ENCODE measurements at places on chromosomes 12 and 14.

GRCh38 chr12:90679674-90680073 lies 275.3 kb downstream of the CCER1 start:
- no peak for DNase-seq

DNA sequence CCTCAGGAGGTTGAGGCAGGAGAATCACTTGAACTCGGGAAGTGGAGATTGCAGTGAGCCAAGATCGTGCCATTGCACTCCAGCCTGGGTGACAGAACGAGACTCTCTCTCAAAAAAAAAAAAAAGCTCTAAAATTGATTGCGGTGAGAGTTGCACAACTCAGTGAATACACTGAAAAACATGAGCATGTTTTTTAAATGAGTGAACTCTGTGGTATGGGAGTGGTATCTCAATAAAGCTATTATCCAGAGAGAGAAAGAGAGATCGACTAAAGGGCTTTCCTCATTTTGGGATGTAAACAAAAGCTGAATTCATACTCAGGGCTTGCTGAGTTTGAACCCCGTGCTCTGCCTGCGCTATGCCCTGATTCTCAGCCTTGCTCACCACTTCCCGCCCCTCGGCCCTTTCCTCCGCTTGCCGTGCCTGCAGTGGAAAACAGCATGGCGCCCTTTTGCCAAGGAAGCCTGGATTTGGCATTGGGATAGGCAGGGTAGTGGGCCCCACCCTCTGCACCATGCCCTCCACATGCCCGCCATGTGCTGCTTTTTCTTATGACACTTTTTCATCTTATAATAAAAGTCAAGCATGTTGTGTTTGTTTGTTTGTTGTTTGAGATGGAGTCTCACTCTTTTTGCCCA lies 102.5 kb downstream of the LGMN start:
- DNase-seq = no peak

DNA sequence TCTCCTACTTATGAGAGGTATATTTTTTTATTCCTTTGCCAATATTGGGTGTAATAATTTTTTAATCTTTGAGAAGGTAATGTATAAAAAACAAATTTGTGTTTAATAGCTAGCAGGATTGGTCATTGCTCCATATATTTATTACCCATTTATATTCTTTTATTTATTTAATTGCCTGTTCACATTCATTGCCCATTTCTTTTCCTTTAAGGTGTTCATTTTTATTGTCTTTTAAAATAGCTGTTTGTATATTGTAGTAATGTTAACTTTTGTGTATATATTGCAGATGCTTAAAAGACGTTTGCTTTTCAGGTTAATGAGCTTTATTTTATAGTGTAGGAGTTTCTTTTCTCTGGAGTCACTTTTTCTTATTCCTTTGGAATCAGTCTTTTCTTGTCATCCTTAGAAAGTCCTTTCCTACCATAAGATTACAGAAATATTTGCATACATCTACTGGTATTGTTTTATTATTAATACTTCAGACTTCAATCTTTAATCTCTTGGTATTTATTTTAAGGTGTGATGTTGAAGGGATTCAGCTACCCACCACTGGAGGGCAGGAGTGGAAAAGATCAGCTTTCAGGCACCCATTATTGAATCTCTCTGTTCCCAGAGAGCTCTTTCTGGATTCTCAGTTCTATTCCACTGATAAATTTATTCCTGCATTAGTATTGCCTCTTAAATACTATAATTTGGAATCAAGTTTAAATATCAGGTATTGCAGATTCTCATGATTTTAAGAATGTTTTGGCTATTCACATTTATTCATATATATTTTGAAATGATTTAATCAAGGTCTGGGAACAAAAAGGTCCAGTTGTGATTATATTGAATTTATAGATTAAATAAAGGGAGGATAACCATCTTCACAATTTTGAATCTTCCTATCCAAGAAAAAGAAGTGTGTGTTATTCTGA lies 17.3 kb downstream of the PPM1A start:
- DNase-seq = no peak

DNA sequence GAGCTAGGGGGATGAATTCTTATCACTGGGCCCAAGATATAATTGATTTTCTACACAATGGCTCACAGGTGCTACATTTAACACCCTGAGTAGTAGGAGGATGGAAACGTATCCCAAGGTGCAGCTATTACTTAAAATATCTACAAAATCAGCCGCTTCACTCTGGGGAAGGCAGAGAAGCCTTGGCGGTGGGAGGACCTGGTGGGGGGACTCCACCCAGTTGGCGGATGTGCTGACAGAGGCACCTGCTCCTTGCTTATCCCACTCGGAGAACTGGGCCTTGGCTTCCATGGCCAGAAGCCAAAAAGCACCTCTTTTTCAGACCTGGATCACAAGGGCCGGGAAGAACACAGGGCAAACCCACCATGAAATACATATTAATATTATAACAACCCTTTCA lies 106.3 kb downstream of the OTX2 start:
- no peak for DNase-seq

DNA sequence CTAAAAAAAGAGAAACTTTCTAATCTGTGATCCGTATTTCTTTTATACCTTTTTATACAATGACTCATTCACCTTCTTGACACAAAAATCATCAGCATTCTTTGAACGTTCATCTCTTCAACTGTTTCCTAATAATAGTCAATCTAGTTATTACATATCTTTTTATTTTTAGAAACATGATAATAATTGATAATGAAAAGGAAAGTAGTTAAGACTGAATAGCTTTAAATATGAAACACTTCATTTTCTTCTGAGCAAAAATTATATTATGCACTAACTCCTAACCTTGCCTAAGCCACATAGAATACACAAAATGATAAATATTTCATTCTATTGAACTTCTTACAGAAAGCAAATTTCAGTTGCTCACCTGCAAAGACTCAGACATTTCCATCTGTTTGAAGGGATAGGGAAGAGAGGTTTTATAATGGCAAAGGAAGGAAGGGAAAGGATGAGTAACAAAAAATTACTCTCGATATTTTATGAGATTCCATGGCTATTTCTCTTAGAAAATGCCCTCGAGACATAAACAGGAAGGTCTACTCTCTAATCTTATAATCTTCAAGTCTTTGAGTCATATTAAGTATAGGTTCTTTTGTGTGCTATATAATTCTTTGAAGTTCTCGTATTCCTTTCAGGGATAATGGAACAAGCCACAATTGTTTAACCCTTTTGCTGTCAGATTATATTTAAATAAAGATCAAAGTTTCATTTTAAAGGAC lies 7.5 kb upstream of the KLHL42 start:
- DNase-seq = no peak

- no peak for DNase-seq
Observed at GRCh38 chr12:113136128-113136989, 798 bp upstream of the RASAL1 start.

DNA sequence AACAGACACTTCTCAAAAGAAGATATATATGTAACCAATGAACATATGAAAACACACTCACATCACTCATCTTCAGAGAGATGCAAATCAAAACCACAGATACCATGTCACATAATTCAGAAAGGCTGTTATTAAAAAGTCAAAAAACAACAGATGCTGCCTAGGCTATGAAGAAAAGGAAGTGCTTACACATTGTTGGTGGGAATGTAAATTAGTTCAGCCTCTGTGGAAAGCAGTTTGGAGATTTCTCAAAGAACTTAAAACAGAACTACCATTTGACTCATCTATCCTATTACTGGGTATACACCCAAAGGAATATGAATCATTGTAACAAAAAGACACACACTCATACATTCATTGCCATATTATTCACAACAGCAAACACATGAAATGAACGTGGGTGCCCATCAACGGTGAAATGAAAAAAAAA lies 35.1 kb downstream of the EIF2S3B start:
- no peak for DNase-seq

GRCh38 chr12:54373649-54374561 lies 9.6 kb upstream of the GPR84 start:
- no peak for DNase-seq

DNA sequence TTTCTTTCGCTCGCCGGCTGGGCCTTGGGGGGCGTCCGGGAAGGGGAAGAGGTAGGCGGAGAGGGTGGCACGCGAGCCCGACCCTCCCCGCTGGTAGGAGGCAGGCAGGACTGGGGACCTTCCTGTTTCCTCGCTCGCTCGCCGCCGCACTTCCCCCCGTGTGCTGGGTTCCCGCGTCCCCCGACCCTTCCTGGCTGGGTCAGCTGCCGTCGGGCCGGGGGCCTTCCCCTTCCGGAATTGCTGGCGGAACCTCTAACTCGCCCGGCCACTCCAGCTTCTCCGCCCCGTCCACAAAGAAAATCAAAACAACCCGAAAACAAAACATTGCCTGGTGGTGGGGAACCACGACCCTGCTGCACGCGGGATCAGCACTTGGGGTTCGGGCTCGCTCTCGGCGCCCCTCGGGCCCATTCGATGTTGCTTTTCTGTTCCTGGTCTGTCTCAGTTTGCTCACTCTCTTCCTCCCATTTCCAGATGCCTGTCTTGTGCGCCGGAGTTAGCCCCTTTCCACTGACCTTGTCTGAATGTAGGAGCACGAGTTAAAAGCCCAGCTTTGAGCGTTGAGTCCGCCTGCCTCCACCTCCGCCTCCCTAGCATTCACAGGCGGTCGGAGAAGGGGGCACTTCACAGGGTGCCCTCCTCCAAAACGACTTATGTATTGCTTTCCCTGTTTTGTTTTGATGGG lies 581 bp downstream of the PAPOLA start:
- DNase-seq = no peak

DNA sequence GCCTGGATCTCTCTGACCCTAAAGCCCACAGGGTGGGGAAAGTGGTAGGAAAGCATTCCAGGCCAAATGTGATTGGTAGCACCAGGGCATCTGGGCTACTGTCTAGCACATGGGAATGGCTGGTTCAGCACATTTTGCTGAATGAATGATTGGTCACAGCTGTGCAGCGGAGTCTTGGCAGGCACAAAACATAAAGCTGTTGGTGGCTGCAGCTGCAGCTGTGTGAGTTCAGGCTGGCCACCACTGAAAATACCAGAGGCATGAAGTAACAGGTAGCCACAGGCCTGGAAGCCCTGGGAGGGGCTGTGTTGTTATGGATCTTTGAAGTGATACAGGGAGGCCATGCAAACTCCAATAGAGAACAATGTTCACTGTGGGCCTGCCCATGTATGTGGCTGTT lies 72.7 kb downstream of the MYRFL start:
- DNase-seq = no peak

DNA sequence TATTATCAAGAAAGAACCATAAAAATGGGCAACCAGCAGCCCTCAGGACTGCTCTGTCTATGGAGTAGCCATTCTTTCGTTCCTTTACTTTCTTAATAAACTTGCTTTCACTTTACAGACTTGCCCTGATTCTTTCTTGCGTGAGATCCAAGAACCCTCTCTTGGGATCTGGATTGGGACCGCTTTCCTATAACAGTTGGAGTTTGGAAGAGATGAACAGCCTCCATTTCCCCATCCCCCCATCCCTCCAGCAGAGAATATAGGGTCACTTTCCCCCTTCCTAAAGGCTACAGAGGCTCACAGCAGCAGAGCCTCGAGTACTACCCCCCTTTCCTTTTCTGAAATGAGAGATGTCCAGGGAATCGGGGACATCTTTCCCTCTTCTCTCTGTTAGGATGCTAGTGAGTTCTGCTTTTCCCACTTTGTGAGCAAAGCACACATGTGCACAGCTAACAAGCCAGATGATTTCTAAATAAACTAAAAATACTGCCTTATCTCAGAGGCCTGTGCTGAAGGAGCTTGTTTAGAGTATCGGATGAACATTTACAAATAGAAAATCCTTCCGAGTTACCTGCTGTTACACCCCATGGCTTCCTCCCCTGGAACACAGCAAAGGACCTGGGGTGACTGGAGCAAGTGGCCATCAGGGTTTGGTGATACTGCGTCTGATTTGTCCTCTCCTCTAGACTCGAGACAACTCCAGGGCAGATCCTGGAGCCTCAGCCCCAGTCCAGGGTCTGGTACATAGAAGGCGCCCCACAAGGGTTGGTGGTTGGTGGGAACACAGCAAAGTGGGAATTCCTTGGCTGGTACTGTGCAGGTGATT lies 144.2 kb downstream of the SLC38A6 start:
- no peak for DNase-seq

All from stimulated activated CD8-positive, alpha-beta memory T cell treated with anti-CD3 and anti-CD28 coated beads, Interleukin-4, amount 100 ng/mL, for 1 hour (primary cell).